ENCODE measurements at places on chromosomes 2 and 18. TPM values are rescaled to one million over a fixed set of nuclear protein-coding genes. Genes with fewer than 3 reads are reported as not detected.

GRCh38 chr2:45616658-45617411, 5.8 kb upstream of the SRBD1 start:
- H3K4me3 ChIP-seq = no peak overlapping the region
- no peaks in the 10 kb centered on the region for H3K36me3 ChIP-seq
- no peak overlapping the region for H3K27ac ChIP-seq
- H3K27me3 ChIP-seq = no peaks in the 10 kb centered on the region
- peak; percentile 37 for DNase-seq

Gene CYP26B1
- 1.1 TPM for total RNA-seq

Gene SLC5A7
- not detected for total RNA-seq

DNA sequence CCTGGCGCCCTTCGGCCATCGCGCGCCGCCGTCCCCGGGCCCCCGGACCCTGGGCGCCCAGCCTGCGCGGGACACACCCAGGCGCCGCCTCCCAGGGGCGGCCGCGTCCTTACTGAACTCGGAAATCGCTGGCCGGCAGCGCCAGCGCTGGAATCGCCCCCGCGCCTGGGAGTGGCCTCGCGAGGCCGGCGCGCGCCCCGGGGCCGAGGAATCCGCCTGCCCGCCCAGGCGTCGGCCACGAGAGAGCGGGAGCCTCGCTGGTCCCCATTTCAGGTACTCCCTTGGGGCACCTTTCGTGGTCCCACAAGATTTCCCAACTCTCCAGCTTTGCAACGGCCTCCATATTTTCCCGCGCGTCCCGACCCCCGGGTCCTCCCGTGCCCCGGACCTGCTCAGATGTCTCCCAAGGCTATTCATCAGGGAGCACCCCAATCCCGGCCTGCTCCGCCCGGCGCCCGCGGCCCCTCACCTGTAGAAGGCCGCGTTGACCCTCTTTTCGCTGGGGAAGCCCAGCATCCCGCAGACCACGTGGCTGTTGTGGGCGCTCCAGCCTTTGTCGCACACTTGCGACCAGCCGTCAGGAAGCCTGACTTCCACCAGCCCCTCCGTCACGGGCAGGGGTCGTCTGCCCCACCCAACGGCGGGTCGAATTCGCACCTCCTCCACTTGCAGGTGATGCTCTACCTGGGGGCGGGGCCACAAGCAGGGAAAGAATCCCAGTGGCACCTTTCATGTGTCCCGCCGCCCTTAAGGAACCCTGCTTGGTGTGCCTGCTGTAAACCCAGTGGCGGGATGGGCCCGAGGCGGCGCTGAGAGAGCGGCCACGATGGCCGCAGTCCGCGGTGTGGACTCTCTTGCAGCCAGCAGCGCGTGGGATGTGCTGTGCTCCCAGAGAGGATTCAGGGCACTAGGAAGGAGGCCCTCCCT, 4.6 kb downstream of the LOXL3 start:
- H3K36me3 ChIP-seq = no peaks in the 10 kb centered on the region
- peak; percentile 32 for DNase-seq
- H3K27ac ChIP-seq = no peak overlapping the region
- H3K4me3 ChIP-seq = peak overlapping the region; percentile 42
- peaks cover 12% of the 10 kb centered on the region for H3K27me3 ChIP-seq

Measured in endothelial cell of umbilical vein (primary cell).